ENCODE measurements at places on chromosomes 6 and 20.
A peak's percentile ranks its signal among the peaks of the same experiment; 100 is the strongest.

DNA sequence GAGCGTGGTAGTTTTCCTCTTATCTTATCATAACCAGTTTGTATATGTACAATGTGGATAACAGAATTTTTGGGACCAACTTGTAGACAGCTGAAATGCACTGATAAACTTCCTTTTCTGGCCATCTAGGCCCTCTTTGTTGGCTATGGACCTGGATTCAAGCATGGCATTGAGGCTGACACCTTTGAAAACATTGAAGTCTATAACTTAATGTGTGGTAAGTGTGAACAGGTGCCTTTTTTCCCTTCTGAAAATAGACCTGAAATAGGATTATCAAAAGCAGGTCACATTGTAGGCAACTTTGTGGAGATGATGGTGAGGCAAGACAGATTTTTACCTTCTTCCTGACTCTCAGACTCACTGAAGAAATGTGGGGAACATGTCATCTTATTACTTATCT is 67.8 kb downstream of the ENPP1 start:
- no peak for DNase-seq

DNA sequence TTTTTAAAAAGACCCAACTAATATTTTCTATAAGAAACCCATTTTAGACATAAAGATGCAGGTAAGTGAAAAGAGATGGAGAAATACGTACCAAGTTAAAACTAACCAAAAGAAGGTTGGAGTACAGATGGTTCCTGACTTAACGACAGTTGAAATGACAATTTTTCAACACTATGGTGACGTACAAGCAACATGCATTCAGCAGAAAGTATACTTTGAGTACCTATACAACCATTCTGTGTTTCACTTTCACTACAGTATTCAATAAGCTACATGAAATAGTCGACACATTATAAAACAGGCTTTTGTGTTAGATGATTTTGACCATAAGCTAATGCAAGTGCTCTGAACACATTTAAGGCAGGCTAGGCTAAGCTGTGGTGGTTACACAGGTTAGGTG is 228.9 kb downstream of the RNGTT start:
- DNase-seq, result no peak

GRCh38 chr6:24666097-24666640 is 530 bp downstream of the TDP2 start:
- DNase-seq, result no peak

- no peak for DNase-seq
Observed at GRCh38 chr20:51510169-51510568, 32.4 kb downstream of the NFATC2 start.

DNA sequence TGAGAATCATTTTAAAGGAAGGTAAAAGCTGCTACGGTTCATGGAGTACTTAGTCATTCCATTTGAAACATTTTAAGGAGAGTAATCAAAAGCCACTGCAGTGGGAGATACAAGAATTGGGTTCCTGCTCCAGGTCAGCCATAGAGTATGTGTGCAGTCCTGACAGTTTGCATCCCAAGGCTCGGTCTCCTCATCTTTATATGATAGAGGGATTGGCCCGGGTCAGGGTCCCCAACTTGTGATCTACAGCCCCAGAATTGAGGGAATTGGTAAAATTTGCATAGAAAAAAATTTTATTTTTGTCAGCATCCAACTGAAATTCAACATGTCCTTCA is 147.4 kb upstream of the PRND start:
- no peak for DNase-seq

GRCh38 chr20:52895701-52896100 is 76.5 kb upstream of the TSHZ2 start:
- no peak for DNase-seq

GRCh38 chr6:106141441-106142237 is 55.5 kb downstream of the PRDM1 start:
- peak; percentile 53 for DNase-seq

DNA sequence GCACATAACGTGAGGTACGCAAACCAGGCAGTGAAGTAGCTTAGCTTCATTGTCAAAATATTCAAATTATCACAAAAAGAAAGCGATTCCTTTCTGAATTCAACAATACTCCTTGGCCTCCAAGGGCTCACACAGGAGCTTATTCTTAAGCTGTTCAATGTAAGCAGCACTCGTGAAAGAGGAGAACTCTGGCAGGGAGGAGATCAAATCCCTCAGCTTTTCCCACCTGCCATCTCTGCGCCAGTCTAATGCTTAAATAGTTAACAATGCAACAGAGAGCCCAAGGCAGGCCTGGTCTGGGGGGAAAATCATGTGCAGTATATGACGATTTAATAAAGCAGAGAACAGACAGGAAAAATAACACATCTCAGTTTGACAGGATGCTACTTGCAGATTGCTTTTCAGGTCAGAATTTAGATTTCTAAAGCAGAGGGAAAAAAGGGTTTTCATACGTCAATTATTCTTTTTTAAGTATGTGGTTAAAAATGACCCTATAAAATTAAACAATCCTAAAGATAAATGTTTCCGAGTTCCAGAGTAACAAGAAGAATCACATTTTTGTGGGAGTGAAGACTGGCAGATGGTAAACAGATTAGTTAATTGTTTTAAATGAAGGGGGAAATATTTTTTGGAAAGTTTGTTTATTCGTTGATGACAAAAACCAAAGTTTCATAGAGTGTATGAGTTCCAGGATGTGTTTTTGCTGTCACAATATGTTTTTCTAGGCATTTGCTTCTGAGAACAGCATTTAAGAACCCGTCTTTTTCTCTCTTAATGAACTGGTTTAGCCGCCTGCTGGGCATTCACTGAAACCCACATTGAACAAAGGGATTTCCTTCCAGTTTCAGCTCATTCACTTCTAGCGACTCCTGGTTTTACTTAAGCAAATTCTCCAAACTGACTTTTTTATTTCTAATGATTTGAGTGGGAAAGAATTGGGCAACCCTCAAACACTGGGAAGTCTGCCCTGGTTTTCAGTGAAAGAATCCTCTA is 45.9 kb downstream of the PLAGL1 start:
- DNase-seq, result no peak

DNA sequence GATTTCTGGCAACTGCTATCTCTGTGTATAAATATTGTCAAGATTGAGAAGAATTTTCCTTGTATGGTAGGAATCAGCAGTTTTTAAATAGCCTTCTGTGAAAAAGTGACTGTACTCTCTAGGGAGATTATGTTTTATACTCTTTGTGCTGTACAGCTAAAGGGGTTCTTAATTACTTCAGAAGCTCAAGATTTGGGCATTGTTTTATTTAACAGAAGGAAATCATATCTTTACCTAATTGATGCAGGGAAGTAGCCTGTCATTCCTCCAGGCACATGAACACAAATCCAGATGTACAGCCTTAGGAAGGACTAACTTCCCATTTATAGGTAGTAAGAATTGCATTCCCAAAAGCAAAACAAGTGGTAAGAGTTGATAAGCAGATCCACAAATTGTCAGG is 1.3 kb downstream of the CALHM5 start:
- DNase-seq, result no peak

DNA sequence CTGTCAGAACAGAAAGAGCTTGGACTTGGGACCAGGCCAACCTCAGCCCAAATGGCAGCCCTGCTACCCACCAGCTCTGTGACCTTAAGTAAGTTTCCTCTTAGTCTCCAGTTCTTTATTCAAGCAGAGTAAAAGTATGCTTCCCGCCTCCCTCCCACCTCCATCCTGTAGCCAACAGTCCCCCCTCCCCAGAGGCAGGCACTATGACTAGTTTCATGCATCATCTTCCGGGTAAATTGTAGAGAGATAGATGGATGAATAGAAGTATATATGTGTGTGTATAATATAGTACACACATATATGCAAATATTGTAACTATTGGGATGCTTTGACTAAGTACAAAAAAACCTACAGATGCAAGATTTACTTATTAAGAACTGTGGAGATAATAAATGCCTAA is 39.5 kb upstream of the B4GALT5 start:
- DNase-seq, result no peak

DNA sequence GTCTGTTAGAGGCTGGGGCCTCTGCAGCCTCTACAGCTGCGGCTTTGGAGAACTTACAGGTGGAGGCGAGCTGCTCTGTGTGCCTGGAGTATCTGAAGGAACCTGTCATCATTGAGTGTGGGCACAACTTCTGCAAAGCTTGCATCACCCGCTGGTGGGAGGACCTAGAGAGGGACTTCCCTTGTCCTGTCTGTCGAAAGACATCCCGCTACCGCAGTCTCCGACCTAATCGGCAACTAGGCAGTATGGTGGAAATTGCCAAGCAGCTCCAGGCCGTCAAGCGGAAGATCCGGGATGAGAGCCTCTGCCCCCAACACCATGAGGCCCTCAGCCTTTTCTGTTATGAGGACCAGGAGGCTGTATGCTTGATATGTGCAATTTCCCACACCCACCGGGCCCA is 2.6 kb downstream of the TRIM39 start:
- no peak for DNase-seq

DNA sequence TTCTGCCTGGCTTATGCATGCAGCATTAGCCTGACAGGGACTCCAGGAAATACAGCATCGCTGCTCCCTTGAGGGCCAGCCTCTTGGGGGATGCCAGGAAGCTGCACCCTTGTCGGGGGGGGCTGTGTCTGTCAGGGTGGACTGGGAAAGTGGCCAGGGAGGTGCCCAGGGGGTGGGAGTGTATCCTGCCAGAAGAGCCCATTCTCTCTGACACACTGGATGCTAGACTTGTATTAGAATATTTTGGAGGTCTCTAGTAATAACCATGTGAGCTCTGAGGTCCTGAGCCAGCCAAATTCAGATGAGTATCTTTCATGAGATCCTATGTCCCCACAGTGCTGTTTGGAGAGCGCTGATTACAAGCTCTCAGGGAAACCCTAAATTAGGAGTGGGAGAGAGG is 89.1 kb downstream of the MYLK4 start:
- DNase-seq, result no peak

GRCh38 chr6:136656121-136656520 is 105.9 kb upstream of the MAP7 start:
- no peak for DNase-seq

DNA sequence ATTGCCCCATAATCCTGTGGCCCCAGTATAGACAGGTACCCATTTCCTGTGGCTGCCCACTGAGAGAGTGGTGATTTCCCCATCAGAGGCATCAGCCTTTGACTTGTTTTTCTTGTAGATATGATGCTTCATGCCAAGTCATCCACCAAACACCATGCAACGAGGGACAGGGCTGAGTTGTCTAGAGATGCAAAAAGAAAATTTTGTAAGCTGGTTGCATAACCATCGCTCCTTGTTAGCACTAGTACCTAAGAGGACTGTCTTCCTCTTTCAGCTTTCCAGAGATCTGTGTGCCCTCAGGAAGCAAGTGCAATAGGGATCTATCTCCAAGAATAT is 166.8 kb downstream of the BCAS1 start:
- DNase-seq, result no peak

GRCh38 chr6:3376893-3377535 is 79.8 kb downstream of the SLC22A23 start:
- DNase-seq, result no peak

GRCh38 chr6:147149092-147149491 is 55.1 kb upstream of the STXBP5 start:
- no peak for DNase-seq

GRCh38 chr6:96537726-96538125 is 16.1 kb downstream of the UFL1 start:
- DNase-seq, result no peak

DNA sequence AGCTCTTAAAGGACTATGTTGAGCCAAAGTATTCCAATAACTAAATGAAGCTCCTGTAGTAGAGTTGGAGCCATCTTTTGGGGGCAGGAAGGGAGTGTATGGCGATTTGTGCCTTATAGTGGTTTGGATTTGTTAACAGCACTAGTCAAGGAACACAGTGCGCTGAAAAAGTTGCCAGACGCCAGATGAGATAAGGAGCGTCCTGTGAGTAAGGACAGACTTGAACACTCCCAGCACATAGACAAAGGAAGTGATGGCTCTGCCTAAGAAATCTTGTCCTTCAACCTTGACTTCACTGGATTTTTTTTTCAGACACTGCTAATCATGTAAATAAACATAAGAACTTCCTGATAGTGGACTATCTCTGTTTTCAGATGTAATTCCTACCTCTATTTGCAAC is 136.9 kb downstream of the TRMT11 start:
- no peak for DNase-seq

DNA sequence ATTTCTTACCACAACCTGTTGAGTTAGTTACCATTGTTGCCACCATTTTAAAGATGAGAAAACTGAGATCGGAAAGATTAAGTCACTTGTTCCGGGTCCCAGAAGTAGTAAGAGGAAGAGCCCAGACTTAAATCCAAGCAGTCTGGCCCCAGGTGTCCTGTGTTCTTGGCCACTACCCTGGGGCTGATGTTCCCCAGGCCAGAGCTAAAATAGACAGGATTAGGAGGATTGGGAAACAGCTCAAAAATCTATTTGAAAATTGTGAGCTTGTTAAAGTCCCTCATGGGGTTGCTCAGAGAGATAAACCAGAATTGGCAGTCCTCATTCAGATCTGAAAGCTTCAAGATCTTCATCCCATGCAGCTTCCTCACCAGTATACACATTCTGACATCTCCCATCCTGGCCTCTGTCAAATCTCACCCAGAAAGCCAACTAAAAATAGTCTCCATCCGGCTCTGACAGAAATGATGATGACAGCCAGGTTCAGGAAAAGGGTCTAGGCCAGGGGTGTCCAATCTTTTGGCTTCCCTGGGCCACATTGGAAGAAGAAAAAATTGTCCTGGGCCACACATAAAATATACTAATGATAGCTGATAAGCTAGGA is 62.0 kb downstream of the GFOD1 start:
- DNase-seq, result no peak

DNA sequence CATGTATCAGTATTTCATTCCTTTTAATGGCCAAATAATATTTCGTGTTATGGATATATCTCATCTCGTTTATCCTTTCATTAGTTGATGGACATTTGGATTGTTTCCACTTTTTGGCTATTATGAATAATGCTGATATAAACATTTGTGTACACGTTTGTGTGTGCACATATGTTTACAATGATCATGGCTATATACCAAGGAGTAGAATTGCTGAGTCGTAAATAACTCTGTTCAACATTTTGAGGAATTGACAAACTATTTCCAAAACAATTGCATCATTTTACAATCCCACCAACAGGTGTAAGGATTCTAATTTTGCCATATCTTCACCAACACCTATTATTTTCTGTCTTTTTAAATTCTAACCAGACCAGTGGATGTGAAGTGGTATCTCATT is 26.3 kb upstream of the PNRC1 start:
- DNase-seq, result no peak

GRCh38 chr20:1811621-1812498 is 83.3 kb upstream of the SIRPA start:
- DNase-seq, result no peak

- no peak for DNase-seq
Observed at GRCh38 chr6:4153514-4153985, 18.2 kb upstream of the ECI2 start.

- no peak for DNase-seq
Observed at GRCh38 chr6:170046791-170047626, 243.9 kb downstream of the DLL1 start.

GRCh38 chr6:89452281-89452680 is 19.3 kb downstream of the ANKRD6 start:
- no peak for DNase-seq

- DNase-seq, result no peak
Observed at GRCh38 chr6:158468666-158469065, 91.2 kb upstream of the TMEM181 start.

Measured in CD4-positive, alpha-beta T cell treated with Interleukin-12 subunit alpha and Interleukin-12 subunit beta, for 1 hour (primary cell).